ENCODE measurements at places on chromosomes 13 and 19.
A peak's percentile ranks its signal among the peaks of the same experiment; 100 is the strongest.

- DNase-seq, result no peak
Observed at GRCh38 chr19:16030964-16031871, 45.1 kb upstream of the TPM4 start.

DNA sequence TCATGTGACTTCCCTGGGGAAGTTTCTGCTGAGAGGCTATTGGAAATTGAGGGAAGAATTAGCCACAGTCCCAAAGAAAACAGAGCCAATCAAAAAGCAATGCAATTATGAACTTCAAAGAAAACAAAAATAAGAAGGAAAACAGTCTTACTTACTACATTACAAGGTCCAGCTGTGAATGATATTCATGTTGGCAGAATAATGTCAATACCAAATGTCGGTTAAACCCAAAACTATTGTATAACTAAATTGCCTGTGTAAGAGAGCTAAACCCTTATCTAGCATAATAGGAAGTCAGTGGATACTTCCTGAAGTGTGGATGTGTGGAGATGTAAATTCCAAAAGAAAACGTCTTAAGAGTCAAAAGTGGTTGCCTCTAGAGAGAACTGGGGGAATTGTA lies 12.4 kb downstream of the KL start:
- DNase-seq, result no peak

DNA sequence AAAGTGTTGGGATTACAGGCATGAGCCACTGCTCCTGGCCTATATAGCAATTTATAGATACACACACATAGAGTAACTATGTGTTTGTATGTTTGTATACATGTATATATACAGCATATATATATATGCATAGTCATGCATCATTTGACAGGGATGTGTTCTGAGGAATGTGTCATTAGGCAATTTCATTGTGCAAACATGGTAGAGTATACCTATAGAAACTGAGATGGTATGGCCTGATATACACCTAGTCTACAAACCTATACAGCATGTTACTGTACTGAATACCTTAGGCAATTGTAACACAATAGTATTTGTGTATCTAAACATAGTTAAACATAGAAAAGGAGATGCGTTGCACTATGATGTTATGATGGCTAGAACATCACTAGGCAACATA lies 53.0 kb upstream of the PCCA start:
- no peak for DNase-seq

DNA sequence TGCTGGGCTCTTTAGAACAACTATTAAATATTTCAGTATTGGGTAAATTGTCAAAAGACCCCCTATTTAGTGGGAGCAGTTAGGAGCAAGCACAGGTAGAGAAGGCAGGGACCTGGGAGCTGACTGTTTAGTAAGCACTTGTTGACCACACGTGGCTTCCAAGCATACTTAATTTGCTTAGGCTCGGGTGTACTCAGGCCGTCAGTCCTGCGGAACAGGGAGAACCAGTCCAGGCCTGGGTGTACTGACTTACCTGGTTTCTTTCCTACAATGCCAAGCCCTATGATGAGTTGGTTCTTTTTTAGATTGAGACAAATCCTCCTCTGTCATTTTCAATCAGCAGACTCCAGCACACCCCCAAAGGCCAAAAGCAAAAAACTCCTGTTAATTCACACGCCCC lies 90.0 kb downstream of the WDFY2 start:
- DNase-seq, result no peak

DNA sequence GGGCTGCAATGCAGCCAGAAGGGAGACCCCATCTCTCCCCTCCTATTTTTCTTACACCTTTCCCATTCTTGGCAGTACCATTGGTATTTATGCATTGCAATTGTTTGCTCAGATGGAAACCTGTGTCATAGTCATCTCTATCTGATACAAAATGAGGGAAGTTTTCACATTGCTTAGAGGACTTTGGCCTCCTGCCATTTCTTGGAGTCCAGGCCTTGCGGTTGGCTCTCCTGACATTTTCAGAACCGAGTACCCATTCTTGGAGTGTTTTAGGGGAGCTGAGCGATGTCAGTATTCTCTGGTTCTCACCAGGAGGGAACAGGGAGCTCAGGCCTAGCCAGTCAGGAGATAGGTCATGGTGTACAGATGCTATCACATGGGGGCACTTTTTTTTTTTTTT lies 1.5 kb downstream of the SIN3B start:
- no peak for DNase-seq

DNA sequence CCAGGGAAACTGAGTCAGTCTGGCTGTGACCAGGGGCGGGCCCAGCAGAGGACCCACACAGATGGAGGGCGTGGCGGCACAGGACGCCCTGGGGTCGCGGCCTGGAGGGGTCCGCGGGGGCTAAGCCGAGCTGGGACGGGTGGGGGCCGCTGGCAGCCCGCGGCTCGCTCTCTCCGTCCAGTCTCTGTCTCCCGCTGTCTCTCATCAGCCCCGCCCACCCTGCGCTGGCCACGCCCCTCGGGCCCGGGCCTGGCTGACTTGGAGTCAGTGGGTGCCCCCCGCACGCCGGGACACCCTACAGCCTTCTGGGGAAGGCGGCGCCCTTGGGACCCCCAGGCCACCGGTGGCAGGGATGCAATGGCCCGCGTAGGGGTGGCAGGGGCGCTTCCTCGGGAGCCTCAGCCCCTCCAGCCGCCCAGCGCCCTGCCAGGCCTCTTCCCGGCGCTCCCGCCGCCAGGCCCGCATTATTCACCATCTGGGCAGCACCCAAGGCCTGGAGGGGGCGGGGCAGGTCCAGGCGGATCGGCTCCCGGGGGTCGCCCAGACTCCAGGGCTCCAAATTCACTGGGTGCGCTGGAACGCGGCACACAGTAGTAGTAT lies at the start of gene TBXA2R:
TSS of gene TBXA2R (minus strand) at position 186 of the 600 bp plus-strand sequence. CDS start 6,241 bp downstream, outside the sequence.
- DNase-seq, result peak; percentile 96

DNA sequence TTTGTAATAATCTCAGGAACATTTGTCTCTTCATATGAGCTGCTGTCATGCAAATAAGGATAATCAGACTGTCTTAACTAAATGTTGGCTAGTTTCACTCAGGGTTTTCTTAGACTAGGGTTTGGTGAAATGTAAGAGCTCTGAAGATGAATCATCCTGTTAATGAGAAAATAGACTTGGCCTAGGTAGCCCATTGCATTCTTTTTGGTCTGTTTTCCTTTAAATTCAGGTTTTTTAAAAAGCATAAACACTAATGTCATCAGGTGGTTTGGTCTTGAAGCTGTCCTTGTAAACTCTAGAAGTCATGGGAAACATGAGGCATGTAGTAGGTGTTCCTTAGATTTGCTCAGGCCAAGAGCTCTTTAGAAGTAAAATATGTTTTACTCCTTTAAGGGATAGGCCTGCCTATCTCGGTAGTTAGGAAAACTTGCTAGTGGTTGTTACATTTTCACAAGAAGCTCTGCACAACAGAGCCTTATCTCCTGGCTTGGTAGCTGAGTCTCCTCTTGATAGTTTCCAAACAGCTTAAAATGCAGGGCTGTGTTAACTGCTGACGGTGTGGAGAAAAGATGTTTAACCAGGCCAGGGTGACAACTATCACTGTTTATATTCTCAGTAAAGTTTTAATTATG lies 62.0 kb upstream of the C1QTNF9B start:
- DNase-seq, result no peak

DNA sequence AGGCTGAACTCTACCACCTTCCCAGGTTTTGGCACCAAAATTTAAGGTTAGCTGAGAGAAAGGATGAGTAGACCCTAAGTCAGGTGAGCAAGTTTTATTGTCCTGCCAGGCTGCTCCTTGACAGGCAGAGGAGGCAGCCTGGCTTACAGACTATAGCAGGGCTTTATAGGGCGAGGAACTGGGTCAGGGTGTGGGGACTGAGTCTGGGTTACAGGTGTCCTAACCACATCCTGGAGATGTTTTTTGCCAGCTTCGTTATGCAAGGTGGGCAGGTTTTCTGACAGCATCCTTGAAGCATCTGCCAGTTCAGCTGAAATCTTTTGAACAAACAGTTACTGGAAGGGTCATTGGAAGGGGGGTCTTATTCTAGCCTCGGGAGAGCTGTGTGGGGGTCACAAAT lies 905.7 kb upstream of the SLITRK5 start:
- DNase-seq, result no peak

GRCh38 chr19:55373993-55374757 lies 2.5 kb upstream of the TMEM190 start:
- peak; percentile 88 for DNase-seq

- DNase-seq, result no peak
Observed at GRCh38 chr19:35023428-35023827, 6.8 kb upstream of the SCN1B start.

DNA sequence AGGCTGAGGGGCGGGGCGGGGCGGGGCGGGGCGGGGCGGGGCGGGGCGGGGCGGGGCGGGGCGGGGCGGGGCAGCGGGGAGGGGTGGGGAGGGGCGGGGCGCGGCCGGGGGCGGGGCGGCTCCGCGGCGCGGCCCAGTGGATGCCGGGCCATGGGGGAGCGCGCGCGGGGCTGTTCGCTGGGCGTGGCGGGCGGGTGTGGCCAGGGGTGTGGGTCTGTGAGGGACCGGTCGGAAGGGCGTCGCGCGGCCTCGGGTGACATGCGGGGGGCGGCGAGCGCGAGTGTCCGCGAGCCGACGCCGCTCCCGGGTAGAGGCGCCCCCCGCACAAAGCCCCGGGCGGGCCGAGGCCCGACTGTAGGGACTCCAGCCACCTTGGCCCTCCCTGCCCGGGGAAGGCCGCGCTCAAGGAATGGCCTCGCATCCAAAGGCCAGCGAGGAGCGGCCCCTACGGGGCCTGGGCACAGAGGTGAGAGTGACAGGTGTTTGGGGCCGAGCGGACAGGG lies at the start of gene ZFP28:
TSS of gene ZFP28 (plus strand) at position 188 of the 503 bp plus-strand sequence. CDS start at position 259, 71 bp downstream.
- peak; percentile 89 for DNase-seq

DNA sequence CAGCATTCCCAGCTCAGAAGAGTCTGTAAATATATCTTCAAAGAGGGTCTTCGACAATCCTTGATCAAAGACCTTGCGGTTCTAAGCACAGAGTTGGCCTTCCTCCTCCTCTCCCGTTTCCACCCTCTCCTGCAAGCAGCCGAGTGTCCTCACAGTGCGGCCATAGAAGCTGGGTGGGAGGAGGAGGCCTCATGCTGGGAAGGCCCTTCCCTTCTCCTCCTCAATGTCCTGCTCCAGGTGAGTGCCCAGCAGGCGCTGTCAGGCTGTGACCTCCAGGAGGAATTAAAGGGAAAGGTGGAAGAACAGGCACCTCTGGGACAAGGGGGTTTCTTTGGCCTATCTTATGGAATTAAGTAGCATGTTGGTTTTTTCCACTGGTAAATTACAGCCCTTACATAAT lies 674.2 kb upstream of the ARGLU1 start:
- no peak for DNase-seq

- no peak for DNase-seq
Observed at GRCh38 chr13:60147361-60147760, 16.4 kb downstream of the DIAPH3 start.

- no peak for DNase-seq
Observed at GRCh38 chr13:34546344-34547250, 395.5 kb upstream of the NBEA start.

DNA sequence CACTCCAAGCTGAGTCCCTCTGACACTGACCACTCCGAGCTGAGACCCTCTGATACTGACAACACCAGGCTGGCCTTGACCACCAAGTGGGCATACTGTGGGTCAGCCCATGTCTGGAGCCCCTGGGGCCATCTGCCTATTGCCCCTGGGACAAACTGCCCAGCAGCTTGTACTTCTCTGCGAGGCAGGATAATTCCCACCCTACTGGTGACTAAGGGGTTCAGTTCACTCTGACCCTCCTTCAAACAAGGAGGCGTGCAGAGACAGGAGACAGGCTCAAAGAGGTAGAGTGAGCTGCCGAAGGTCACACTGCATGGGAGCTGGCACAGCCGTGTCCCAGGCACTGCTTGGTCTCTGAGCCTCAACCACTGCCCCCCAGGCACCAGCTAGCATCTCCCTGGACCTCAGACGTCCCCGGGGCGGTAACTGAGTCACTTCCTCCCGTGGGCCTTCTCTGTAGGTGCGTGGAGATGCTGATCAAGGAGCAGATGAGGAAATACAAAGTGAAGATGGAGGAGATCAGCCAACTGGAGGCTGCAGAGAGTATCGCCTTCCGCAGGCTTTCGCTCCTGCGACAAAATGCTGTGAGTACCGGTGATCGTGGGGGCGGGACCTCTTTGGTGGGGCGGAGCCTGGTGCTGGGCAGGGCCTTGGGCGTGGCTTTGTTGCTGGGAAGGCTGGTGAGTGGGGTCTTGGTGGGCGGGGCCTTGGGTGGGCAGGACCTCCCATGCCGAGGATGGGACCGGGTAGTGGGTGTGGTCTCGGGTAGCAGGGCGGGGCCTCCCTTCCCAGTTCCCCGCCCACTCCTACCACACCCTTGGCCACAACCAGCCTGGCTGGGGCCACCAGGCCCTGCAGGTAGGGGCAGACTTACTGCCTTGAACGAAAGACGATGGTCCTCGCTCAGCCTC lies 5.8 kb upstream of the USE1 start:
- peak; percentile 67 for DNase-seq

DNA sequence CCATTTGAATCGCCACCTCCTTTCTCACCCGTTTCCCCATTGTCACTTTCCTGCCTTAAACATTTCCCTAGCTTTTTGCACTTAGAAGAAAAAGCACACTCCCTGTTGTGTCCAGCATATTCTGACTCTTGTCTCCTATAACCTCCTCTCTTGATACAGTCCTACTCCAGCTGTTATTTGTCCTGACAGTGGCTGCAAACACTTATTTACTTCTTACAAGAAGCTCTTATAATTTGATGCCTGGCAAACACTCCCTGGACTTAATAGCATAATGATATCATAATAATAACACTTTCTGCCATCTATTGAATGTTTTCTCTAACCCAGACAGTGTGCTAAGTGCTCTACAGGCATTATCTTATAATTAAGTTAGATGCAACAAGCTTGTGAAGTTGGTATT lies 76.6 kb downstream of the DGKH start:
- DNase-seq, result no peak

DNA sequence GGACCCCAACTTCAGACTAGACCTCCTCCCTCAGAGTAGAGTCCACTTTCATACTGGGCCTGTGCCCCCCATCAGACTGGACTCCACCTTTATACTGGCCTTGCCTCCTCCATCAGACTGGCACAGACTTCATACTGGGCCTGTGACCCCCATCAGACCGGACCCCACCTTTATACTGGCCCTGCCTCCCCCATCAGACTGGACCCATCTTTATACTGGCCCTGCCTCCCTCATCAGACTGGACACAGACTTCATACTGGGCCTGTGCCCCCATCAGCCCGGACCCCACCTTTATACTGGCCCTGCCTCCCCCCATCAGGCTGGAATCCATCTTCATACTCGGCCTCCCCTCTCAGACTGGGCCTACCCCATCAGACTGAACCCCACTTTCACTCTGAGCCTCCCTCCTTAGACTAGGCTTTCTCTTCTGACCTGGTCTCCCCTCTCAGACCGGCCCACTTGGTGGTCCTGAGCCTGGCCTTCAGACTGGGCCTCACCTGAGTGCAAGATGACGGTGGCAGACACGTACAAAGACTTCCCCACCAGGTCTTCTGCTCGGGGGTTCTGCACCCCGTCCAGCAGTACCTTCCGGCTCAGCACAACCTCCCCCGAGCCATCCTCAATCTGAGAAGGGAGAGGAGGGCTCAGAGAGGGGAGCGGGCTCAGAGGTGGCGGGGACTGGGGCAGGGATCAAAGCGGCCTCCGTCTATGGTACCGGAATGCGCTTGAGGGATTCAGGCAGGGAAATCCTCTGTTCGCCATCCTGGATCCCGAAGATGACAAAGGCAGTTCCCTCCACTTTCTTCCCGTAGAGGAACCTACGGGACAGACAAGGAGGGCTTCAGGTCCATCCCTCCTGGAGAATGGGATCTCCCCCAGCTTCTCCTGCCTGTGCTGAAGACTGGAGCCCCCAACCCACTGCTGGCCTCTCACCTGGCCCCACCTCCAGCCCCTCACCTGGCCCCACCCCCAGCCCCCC lies 7.5 kb downstream of the C3 start:
- DNase-seq, result no peak

Data from H54 (cell line).